ENCODE measurements at places on chromosomes 1 and 21.

DNA sequence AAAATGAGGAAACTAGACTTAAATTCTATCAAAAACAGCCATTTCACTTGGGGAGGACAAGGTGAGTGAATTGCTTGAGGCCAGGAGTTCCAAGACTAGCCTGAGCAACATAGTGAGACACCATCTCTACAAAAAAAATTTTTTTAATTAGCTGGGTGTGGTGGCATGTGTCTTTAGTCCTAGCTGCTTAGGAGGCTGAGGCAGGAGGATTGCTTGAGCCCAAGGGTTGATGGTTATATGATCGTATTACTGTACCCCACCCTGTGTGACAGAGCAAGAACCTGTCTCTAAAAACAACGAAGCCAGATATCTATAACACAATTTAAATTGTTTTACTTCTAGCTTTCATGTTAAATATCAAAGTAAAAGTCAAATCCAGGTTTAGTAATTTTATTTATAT is 126.1 kb upstream of the HP1BP3 start:
- DNase-seq = no peak

DNA sequence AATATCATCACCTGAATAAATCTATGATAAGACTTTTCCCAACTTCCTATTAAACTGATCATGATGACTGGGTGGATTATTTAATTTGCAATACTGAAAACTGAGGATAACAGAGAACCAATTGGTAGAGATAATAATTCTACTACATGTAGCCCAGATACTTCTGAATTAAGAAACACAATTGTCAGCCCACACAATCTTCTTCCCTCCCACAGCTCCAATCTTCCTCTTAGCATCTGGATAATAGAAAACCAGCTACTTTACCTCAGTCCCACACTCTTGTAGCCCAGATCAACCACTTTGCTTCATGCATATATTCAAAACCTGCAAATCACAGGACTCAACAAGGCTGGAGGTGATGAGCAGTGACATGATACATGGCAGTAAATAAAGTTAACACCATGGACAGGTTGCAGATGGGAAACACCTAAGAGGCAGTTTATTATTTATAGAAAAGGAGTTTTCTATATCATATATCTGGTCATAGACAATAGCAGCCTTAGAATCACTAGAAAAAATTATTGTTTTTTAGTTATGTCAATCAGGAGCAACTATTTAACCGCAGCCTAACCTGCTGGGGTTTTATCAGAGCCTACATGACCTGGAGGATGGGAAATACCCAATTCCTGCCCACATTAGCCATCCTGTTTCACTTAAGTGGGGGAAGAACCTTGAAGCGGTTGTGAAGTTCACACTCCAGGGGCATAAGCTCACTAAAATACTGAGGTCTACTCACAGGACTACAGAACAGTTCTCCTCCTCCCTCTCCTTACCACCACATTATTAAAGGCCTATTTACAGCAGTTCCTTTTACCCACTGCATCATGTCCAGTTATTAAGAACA is 16.7 kb downstream of the FRRS1 start:
- no peak for DNase-seq

DNA sequence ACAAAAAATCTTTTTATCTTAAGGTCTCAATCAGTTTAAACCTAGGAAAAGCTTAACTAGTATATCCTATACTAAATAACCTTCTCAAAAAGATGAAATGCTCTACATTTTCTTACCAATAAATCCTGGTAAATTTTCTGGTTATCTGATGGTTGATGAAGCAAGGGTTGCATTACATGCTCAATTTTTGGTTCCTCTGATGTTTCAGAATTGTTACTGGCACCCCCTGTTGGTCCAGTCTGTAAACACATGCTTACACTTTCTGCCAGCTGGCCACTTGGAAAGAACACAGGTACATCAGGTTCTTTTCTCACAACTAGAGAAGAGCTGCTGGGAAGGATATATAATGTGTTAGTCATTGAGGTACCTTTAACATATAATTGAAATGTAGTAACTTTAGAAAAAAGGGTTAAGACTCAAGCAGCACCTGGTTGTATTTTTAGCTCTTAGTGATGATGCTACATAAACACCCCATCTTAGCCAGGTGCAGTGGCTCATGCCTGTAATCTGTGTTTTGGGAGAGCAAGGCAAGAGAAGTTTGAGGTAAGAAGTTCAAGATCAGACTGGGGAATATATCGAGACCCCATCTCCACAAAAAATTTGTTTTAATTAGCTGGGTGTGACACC is 30.9 kb upstream of the TAL1 start:
- DNase-seq = peak; percentile 31

- DNase-seq = no peak
Observed at GRCh38 chr1:86508583-86508969, 38.3 kb upstream of the CLCA4 start.

GRCh38 chr1:105072446-105072845 is 1322.7 kb downstream of the AMY1C start:
- DNase-seq = no peak

Data from SJCRH30 (cell line).